ENCODE measurements at places on chromosomes 11 and 22. TPM values are rescaled to one million over a fixed set of nuclear protein-coding genes. Genes with fewer than 3 reads are reported as not detected.

GRCh38 chr22:35835267-35835997, 117.8 kb downstream of the APOL5 start:
- DNase-seq: no peak

VPREB1 gene
- not detected for total RNA-seq

GRCh38 chr11:113677685-113678084, 28.4 kb downstream of the TMPRSS5 start:
- DNase-seq: no peak

RIC3 gene
- total RNA-seq: 14.5 TPM

DNA sequence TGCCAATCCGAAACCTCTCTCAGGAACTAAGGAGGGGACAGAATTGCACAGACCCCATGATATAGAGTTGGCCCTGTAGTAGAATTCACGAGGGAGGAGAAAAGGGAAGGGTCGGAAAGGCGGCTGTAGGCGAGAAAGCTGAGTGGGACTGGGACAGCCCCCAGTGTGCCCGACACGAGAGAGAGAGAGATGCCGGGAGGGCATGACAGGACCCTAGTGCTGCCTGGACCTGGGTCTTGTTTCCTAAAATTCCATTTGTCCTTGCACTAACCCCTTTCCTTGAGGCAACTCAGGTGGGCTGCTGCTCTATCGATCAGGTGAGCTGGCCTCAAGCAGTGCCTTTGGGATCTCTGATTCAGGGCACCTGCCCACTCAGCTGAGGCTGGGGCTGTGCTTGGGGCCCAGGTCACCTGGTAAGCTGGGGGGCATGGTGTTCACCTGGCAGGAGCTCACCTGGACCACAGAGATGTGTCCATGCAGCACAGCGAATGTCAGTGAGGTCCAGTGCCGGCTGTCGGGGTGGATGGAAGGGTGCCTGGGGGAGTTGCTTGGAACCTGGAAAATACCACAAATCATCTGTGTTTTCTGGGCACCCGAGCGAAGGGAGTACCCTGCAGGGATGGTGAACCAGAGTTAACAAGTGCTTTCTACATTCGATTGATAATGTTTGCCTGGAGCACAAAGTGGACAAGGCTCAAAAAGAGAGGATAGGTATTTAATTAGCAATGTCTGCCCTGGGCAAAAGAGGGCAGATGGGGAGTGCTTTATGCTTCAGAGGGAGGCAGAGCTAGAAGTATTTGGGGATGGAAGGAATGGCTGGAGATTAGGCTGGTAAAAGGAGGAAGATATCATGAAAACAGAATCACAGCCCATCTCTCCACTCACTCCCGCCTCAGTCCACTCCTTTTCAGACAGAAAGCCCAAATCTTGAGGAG, 61.6 kb downstream of the NAT10 start:
- DNase-seq: no peak

DNA sequence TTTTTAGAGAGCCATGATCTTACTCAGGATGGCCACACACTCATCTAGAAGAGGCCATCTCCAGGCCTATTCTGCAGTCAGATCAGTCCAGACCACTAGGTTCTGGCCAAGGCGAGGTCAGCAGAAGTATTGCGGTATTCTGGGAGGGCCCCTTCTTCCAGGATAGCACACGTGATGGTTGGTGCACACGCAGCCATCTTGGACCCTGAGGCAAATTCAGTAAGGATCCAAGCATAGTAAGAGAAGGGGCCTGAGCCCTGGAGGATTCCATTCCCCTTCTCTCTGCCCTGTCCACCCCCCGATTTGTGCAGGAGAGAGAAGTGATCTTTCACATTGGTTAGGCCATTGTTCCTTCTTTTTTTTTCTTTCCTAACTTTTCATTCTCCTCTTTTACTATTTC, 957.9 kb downstream of the BRD1 start:
- DNase-seq: no peak

DNA sequence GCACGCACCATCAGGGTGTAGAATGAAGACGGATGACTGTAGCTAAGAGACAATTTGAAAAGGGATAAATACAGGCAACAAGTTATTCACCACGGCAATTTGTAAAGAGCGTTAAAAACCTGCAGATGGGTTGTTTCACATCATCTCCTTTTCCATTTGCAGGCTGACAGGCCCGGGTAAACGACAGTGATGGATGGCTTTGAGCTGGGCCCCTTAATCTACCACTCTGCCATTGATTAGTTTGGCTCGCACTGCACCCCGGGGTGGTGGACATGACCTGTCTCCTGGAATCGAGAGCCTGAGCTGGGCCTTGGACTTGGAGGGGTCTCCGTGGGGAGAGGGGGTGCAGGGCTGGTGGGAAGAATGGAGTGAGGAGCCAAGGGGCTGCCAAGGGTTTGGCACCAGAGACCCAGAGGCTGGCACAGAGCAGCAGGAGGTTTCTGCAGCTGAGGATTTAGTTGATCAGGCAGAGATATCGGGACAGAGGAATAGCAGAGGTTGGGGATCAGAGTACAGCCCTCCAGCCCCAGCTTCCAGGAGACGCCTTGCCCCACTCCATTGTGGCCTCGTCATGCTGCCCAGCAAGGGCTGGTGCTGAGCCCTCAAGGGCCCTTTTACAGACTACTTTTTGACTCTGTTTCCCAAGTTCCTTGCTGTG, 110.6 kb upstream of the NECTIN1 start:
- DNase-seq: no peak

PRR33 gene
- total RNA-seq: not detected

DNA sequence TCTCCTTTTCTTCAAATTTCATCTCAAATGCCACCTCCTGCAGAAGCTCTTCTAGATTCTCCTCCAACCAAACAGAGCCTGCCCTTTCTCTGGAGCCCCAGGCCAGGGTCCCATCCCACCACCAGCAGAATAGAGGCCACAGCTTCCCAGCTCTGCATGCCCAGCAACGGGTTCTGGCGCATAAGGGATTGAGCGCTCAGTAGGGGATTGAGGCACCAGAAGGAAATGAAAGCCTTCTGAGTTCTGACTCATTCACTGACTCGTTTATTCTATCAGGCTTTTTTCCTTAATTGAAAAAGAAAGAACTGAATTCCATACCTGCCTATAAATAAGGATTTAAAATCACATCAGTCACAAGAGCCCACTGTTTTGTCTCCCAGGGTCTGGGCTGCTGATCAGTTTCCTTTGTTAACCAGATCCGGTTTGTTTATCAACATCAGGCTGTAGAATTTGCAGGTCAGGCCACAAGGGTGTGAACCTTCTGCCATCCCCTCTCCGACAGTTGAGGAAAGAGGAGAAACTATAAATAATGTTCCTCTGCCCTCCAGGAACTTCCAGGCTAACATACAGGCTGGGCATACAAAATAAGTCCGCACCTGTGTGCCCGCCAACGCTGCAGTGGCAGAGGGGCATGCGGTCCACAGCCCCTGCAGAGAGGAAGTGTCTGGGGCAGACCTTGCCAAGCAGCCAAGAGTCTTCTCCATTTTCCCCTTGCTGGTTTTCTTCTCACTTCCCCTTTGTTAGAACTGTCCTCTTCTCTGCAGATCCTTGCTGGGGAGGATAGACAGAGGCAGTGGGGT, 63.5 kb upstream of the PRDM11 start:
- DNase-seq: no peak

DNA sequence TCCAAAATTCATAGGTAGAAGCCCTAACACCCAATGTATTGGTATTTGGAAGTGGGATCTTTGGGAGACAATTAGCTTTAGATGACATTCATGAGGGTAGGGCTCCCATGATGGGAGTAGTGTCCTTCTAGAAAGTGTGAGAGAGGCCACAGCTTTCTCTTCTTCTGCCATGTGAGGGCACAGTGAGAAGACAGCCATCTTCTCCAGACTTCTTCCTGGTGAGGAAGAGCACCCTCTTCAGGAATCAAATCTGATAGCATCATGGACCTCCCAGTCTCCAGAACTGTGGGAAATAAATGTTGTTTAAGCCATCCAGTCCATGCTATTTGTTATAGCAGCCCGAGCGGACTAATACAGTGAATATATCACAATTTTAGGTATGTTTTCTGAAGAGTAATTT, 96.9 kb downstream of the CNTN5 start:
- DNase-seq: no peak

DNA sequence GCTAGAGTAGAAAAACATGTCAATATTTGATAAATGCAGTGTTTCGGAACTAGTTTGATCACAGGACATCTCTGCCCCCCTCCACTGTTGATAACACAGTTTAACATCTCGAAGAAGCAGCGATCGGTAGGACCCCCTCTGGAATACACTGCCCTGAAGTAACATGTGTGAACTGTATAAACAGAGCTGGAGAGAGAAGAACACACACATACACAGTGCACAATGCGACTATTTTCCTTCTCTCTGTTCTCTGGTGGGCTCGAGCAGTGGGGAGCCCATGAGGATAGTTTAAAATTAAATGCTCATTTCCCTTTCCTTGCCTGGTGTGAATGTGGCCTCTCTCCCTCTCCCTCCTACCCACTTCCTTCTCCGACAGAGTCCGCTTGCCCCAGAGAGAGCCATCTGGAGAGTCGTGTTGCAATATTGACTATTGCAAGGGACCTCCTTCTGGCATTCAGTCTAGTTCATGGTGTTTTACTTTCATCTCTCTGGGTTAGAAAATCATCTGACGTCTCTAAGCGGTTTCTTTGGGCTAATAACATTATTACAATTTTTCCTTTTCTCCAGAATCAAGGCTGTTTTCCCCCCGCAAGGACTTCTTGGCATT, 51.6 kb upstream of the BARX2 start:
- no peak for DNase-seq

GRCh38 chr11:94449437-94449836, 44.2 kb downstream of the MRE11 start:
- no peak for DNase-seq

DNA sequence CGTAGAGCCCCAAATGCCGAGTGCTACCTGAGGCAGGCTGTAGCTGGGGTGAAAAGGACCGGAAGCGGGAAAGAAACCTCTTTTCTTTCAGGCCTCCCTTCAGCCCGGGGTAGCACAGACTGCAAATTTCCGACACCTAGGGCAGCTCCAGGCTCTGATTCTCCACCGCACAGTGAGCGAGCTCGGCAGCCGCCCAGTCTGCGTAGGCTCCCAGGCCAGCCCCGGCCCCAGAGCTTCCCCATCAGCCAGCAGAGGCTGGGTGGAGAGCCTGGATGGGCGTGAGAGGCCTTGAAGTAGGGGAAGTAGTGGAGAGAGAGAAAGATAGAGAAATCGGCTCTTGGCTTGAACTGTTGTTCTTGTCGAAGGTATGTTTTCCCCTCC, 9.3 kb upstream of the PAX6 start:
- DNase-seq: no peak

RTCB gene
- 124 TPM for total RNA-seq

DNA sequence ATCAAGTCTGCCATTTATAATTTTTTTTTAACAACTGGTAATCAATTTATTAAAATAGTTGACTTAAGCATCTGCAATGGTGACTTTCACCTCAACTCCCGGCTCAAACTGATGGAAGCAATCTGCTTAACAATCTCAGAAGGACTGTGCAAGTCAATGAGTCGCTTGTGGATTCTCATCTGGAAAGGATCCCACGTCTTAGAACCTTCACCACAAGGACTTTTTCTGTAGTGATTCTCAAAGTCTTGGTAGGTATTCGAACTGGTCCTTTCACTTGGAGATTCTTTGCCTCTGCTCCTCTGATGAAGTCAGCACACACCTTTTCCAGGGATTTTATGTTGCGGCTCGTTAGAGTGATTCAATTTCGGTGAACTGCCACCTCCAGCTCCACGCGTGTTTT, 7.3 kb downstream of the RSF1 start:
- DNase-seq: no peak

DEUP1 gene
- total RNA-seq: not detected

LTO1 gene
- total RNA-seq: 22.8 TPM

PARVG gene
- 39.3 TPM for total RNA-seq

SHISAL1 gene
- total RNA-seq: not detected

PKP3 gene
- 0.40 TPM for total RNA-seq

- no peak for DNase-seq
These were observed 89.8 kb upstream of the ZC3H12C start for GRCh38 chr11:110003426-110003825.

DNA sequence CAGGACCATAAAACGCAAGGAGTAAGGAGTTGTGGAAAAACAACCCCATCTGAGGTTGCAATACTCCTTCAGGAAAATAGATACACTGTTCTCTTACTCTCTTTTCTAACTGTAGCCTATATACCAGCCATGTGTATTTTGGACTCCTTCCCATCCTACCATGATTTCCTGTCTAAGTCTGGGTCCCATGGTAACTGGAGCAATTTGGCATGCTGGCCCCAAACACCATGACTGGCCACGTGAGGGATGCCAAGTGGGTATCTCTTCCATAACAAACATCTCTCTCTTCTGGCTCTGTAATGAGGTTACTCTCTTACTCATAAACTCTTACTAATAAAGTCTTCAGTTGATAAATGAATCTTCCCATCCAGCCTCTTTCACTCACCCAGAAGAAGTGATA, 26.5 kb downstream of the ABTB2 start:
- DNase-seq: no peak

GRCh38 chr11:122025757-122026156, 90.3 kb downstream of the BLID start:
- no peak for DNase-seq

- DNase-seq: no peak
These were observed 1.9 kb downstream of the MUC5B start for GRCh38 chr11:1224491-1225385.

DNA sequence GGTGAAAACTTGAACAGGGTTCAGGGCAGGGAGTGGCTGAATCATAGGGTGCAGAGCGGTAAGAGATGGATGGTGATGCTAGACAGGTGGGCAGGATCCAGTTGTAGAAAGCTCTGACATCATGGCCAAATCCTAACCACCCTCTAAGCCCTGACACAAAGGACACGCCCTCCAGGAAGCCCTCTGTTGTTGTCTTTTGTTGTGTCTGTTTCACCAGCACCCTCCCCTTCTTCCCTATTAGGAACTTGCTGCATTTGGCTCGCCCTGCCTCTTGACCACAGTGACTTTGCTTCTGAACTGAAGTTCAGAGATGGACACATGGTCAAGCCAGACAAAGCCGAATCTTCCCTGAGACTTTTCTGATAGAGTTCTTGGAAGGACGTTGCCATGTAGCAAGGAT, 14.2 kb upstream of the APOL6 start:
- no peak for DNase-seq

DNA sequence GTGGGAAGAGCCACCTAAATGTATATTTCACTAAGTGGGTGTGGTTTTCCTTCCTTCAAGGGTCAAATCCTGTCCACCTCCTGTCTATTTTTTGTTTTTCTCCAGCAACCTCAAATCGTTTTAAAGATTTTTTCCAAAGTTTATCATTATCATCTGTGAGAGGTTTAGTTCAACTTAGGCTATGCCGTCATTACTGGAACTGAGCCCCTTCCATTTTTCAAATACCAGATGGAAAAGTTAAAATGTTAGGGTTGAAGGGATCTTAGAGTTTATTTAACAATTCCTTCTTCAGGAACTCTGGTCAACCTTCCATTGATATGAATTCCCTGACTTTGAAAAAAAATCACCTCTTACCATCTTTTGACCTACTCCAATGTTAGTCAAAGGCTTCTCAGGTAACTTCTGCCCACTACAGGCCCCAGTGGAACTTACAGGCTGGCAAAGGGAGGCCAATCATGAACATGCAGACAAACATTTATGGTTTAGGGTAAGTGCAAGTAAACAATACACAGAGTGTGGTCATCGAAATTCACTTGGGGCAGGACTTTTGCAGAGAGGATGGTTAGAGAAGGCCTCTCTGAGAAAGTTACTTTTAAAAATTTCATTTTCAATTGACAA, 45.2 kb downstream of the SYN3 start:
- no peak for DNase-seq
